Posterior cingulate gyrus (tissue), 11 donors: ENCODE measurements at places on chromosomes 7 and 10.
A peak's percentile ranks its signal among the peaks of the same experiment; 100 is the strongest.

GRCh38 chr7:103687951-103688350 is 241.9 kb upstream of the SLC26A5 start:
- DNase-seq, result no peak

- DNase-seq, result no peak
Observed at GRCh38 chr7:69228212-69228811, 370.0 kb upstream of the AUTS2 start.

DNA sequence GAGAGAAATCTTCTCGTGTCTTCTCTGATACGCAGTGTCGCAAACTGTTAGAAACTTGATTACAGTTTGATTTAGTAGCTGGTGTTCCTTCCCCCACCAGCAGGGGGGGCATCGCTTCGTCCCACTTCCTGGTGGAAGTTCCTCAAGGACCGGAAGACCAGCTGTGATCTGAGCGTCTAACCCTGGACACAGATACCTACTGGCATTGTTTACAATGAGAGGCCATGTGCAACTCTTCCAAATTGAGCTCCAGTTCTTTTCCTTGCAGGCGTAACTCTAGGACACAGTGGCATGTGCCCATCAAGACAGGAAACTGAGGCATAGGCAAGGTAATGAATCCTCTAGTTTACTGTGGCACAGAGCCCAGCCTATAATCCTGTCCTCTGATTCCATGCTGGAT is 219.0 kb downstream of the CCDC3 start:
- no peak for DNase-seq

- DNase-seq, result no peak
Observed at GRCh38 chr7:55516409-55516808, 55.9 kb downstream of the VOPP1 start.

GRCh38 chr7:107390916-107391315 is 78.9 kb upstream of the GPR22 start:
- no peak for DNase-seq

- DNase-seq, result no peak
Observed at GRCh38 chr7:14073543-14073942, 84.1 kb upstream of the ETV1 start.

DNA sequence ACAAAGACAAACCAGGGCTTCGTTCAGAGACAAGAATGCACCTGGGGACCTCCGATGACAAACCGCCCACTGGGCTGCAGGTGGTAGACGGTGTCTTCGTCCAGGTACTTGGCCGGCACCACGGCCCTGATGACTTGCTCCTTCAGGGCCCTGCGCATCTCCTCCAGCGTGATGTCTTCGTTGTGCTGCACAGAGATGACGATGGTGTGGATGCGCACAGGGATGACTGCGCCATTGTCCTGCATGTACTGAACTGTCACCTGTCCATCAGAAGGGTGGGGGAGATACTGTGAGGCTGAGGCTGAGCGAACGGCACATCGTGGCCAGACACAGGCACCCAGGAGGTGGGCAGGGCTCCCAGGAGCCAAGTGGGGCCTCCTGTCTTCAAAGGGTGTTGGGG is 13.1 kb downstream of the MAT1A start:
- DNase-seq, result no peak

DNA sequence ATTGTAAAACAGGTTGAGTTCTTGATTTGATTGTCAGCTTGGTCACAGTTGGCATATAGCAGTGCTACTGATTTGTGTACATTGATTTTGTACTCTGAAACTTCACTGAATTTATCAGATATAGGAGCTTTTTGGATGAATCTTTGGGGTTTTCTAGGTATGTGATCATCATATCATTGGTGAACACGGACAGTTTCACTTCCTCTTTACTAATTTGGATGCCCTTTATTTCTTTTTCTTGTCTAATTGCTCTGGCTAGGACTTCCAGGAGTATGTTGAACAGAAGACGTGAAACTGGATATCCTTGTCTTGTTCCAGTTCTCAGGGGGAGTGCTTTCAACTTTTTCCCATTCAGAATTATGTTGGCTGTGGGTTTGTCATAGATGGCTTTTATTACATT is 86.9 kb downstream of the EXOC4 start:
- DNase-seq, result no peak

DNA sequence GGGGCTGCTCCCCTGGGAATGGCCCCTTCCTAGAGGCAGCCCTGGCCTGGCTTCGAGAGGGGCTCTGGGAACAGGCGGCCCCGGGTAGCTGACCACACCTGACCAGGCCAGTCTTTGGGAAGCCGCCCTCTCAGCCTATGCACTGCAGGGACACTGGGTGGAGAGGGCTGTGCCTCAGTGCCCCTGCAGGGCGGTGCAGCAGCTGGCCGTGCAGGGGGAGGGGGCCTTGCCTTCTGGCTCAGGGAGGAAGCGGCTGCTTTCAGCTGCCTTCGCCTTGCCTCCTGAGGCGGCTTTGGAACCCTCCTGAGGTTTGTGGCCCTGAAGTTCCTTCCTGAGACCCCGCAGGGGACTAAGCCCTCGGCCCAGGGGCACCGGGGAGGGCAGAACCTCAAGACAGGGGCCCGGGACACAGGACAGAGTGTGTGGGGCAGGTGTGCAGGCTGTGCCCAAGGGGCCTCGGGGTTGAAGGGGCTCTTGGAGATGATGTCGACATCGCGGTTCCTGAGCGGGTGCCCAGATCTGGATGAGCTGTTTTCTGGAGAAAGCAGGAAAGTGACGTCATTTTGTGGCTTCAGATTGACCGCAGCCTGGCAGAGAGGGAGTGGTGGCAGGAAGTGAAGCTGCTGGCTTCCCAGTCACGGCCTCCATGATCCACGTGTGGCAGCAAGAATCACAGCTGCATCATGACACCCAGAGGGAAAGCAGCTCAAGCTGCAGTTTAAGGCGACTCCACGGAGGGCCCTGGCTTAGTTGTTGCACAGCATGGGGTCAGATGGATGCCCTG is 17.7 kb downstream of the ADAM8 start:
- DNase-seq, result peak; percentile 87

- no peak for DNase-seq
Observed at GRCh38 chr10:19580691-19581090, 235.5 kb upstream of the PLXDC2 start.

DNA sequence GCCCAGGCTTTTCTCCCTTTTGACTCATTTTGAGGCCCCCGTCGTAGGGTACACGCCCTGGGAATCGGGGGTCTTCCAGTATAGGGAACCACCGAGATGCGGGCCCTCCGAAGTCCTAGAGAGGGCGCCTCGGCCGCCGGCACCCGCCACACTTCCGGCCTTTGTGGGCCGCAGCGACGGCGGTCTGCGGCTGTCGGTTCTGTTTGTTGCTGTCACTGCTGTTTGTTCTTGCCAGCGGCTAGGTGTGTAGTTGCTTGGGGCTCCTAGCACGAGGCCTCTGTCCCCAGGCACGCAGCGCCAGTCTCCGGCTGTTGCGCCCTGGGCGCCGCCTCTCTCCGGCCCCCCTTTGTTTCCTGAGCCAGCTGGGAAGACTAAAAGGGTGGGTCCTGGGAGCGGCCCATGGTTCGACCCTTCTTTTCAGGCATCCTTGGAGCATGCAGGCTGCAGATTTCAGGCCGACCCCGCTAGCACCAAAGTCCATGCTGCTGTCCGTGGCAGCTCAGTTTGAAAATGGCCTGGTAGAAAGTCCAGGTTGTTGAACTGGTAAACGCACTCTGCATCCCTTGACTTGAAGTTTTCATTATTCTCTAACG is 17.8 kb upstream of the ZKSCAN1 start:
- DNase-seq, result peak; percentile 43

- DNase-seq, result no peak
Observed at GRCh38 chr10:43453266-43453831, 16.4 kb downstream of the ZNF487 start.

- no peak for DNase-seq
Observed at GRCh38 chr10:32687116-32687515, 241.2 kb downstream of the CCDC7 start.

GRCh38 chr10:31353574-31353973 is 34.6 kb downstream of the ZEB1 start:
- no peak for DNase-seq

DNA sequence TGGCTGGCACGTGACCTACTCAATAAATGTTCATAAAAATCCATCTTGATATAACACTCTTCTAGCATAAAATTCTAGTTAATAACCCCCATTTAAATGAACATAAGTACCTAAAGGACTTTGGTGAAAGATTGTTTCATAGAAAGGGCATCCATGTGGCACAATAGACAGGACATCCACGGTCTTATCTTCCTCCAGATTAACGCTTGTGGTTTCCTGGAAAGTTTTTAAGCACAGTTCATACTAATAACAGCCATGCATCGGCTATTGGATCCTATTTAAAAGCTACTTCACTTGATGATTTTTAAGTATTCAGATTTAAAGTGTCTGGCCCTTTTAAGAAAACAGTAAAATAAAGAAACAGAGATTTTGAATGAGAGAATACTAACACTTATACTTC is 288.3 kb downstream of the AHR start:
- DNase-seq, result no peak
